ENCODE measurements at places on chromosomes 5 and 9. TPM values are rescaled to one million over a fixed set of nuclear protein-coding genes. Genes with fewer than 3 reads are reported as not detected.

The MSX2 gene
- total RNA-seq = 8.5 TPM

The FGD3 gene
- 0.80 TPM for total RNA-seq

The TIMD4 gene
- not detected for total RNA-seq

The JAK2 gene
- total RNA-seq = 2.3 TPM

The ACTBL2 gene
- not detected for total RNA-seq

The F12 gene
- 13.4 TPM for total RNA-seq

The FAM78A gene
- total RNA-seq = 0.59 TPM

The CRHBP gene
- total RNA-seq = 0.10 TPM

The LEAP2 gene
- 1.4 TPM for total RNA-seq

The HK3 gene
- not detected for total RNA-seq

The SLC9A3 gene
- 2.0 TPM for total RNA-seq

The RASEF gene
- total RNA-seq = 2.9 TPM

The NR2F1-AS1 gene
- total RNA-seq = 27.0 TPM

The PDZD2 gene
- 0.10 TPM for total RNA-seq

The HTR4 gene
- not detected for total RNA-seq

The KIF4B gene
- 0.10 TPM for total RNA-seq

The MCIDAS gene
- 2.9 TPM for total RNA-seq

The FAM153A gene
- total RNA-seq = not detected

The CDC37L1 gene
- total RNA-seq = 3.0 TPM

The PAEP gene
- total RNA-seq = not detected

The IL9 gene
- total RNA-seq = not detected

The C9orf50 gene
- total RNA-seq = not detected

The EQTN gene
- not detected for total RNA-seq

The IFNK gene
- total RNA-seq = not detected

The NOXA1 gene
- total RNA-seq = 3.7 TPM

The IFT74 gene
- 6.0 TPM for total RNA-seq

The RACK1 gene
- total RNA-seq = 1,623 TPM

The GOLPH3 gene
- total RNA-seq = 89.7 TPM

The SEMA6A gene
- 0.54 TPM for total RNA-seq

The FBN2 gene
- total RNA-seq = 0.08 TPM

The TNFSF15 gene
- 0.03 TPM for total RNA-seq

The LRRC19 gene
- total RNA-seq = not detected

The LYRM7 gene
- total RNA-seq = 12.1 TPM

The LHX3 gene
- 0.13 TPM for total RNA-seq

The SH2D3C gene
- total RNA-seq = 0.49 TPM

The PCDHB13 gene
- 1.0 TPM for total RNA-seq

The CARD6 gene
- total RNA-seq = 0.49 TPM

The PCDHA1 gene
- not detected for total RNA-seq

The PCDHA9 gene
- total RNA-seq = 0.21 TPM

The ASPN gene
- total RNA-seq = not detected

The PCDHGB7 gene
- total RNA-seq = 6.7 TPM

The ADAMTS12 gene
- total RNA-seq = 0.15 TPM

The MRPS27 gene
- 67.2 TPM for total RNA-seq

The ANXA6 gene
- total RNA-seq = 60.0 TPM

The NR5A1 gene
- 2.5 TPM for total RNA-seq

The FGF1 gene
- not detected for total RNA-seq

The GDA gene
- total RNA-seq = 5.0 TPM

The BAG1 gene
- 95.8 TPM for total RNA-seq

The IFNA6 gene
- total RNA-seq = not detected

The PIP5K1B gene
- not detected for total RNA-seq

The PCDH1 gene
- total RNA-seq = 9.0 TPM

The ZNG1F gene
- total RNA-seq = 5.1 TPM

The PLCXD3 gene
- total RNA-seq = 0.10 TPM

The KIAA0825 gene
- total RNA-seq = 1.6 TPM

The ELAVL2 gene
- total RNA-seq = not detected

The SLIT3 gene
- total RNA-seq = 26.4 TPM
